BJ (cell line): ENCODE measurements at places on chromosomes 2 and 18.

DNA sequence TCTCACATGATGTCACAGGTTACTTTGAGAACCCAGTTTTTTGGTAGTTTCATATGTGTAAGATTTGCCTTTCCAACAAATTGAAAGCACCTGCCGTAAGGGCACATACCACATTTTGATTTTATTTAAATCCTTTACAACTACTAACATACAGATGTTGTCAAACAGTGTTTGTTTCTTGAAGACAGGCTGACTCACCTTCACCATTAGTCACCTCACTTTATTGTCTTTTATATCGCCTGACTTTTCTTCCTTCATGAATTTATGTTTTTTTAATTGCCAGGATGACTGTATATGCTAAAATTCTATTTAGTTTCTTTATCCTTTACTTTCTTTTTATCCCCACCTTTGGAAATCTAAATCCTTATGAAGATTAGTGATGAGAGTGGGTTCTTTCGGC lies 886.7 kb downstream of the SUCLG1 start:
- no peak for DNase-seq

DNA sequence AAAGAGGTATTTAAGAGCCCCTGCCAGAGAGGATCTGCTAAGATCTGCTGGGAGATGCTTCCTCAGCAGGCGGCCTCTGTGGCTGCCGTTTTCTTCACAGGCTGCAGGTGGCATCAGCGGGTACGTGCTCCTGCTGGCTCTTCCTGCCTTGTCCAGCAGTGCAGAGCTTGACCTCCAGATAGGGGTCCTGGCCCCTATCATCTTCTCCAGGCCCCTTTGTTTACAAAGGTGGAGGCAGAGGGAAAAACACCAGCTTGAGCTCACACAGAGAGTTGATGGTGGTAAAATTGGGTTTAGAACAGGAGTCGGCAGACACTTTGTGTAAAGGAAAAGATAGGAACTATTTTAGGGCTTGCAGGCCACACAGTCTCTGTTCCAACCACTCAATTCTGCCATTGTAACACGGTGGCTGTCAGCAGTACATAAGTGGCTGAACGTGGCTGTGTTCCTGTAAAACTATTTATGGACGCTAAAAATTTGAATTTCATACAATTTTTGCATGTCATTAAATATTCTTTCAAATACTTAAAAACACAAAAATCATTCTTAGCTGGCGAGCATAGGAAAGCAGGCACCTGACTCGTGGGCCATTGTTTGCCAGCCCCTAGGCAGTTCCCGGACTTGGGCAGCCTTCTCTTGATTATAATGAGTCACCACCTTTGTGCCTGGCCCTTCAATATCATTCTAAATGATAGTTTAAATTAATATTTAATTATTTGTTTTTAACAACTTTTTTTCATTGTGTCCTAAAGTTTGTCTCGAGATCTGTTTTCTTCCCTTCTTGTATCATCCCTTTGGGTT lies 98.2 kb upstream of the B3GNT7 start:
- DNase-seq, result no peak

- no peak for DNase-seq
Observed at GRCh38 chr2:227853204-227853629, 18.2 kb upstream of the DAW1 start.

DNA sequence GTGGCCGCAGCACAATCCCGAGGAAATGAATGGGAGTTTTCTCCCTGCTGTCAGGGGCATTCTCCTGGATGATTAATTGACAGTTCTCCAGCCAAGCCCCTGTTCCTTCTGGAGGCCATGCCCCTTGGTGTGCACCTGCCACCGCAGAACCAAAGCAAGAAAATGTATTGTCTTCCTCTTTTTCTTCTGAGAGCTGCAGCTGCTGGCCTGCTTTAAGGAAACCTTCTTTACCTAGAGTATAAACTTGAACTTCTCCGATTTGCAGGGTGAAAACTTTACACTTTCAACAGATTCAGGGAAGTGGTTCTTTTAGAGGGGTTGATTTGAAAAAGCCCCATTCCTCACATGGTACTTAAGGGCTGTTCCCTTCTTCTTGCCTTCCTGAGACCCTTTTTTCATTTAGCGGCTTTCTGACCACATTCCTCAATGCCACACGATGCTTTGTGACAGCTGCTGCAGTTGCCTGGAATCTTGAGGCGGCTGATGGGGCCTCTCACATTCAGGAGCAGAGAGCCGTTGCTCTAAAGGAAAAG lies 402.8 kb downstream of the TXNL1 start:
- no peak for DNase-seq

GRCh38 chr18:9130806-9131205 lies 5.8 kb upstream of the ANKRD12 start:
- no peak for DNase-seq

DNA sequence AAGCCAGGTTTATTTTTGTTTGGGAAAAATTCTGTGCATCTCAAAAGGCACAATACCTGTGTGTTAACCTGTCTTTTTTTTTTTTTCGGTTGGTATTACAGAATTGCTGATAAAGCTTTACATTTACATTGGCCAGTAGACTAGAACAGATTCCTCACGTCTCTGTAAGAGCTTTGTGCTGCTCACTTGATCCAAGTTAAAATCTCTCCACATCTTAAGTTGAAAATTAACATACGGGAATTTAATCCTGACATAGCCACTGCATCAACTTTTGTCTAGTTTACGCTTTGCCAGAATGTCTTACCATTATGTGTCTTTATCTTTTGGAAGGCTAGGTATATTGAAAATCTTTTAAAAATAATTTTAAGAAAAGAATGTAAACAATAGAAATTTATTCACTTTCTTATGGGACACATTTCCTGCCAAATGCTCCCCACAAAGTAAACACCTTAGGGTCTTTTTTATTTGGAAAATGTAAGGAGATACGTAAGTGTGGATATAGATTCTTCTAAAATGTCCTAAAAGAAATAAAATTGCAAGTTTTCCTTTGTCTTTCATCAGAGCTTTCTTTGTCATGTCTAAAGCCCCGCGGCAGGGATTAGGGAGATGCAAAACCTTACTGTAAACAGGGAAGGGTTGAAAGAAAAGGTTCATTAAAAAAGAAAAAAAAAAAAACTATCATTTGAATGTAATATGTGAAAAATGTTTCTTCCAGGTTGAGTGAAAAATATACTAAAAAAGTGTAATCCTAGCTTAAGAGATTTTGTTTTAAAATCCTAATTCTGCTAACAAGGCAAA lies 912.8 kb downstream of the NRXN1 start:
- no peak for DNase-seq

- DNase-seq, result no peak
Observed at GRCh38 chr2:3641181-3641580, 16.8 kb upstream of the ALLC start.

- no peak for DNase-seq
Observed at GRCh38 chr18:13285874-13286273, 67.3 kb downstream of the LDLRAD4 start.

- DNase-seq, result no peak
Observed at GRCh38 chr2:39218391-39218790, 25.4 kb downstream of the CDKL4 start.

DNA sequence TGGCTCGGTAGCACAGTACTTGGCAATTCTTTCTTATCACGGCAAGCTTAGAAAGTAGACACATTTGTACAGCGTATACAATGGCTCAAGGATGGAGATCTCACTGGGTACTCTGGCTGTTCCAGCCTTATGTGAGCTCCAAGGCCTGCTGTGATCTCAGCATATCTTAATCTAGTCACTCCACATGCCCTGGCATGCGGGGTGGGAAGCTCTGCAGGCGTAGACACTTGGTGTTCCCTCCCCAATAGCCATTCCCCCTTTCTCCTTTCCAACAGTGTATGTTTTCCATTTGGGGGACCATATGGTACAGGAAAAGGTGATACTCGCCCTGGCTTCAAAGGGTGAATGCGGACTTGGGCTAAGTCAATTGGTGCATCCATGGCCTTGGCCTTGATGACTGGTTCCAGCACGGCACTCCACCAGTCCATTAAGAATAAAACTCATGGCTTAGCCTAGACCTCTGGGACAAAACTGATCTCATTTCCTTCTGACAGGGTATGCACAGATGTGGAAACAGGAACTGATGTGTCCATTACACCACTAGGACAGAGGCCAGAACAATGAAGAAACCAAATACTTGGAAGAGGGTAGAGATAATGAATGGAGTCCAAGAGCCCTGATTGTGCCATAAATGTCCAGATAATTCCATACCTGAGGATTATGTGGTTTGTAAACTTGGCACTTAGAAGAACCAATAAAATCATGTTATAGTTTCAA lies 28.4 kb downstream of the TGIF1 start:
- DNase-seq, result no peak

DNA sequence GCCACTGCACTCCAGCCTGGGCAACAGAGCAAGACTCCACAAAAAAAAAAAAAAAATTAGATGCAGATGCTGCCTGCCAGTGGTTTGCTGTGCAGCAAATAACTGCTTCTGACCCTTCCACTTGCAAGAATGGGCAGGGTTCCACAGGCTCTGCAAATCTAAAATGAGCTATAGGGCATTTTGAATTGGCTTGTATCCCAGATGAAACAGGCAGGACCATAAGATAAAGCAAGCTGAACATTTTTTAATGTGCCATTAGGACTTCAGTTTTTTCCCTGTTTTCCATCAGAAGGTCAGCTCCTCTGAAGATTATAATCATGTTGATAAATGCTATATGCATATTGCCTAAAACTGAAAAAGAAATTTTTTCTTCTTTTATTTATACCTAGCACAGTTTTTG lies 15.7 kb upstream of the FZD7 start:
- DNase-seq, result no peak

DNA sequence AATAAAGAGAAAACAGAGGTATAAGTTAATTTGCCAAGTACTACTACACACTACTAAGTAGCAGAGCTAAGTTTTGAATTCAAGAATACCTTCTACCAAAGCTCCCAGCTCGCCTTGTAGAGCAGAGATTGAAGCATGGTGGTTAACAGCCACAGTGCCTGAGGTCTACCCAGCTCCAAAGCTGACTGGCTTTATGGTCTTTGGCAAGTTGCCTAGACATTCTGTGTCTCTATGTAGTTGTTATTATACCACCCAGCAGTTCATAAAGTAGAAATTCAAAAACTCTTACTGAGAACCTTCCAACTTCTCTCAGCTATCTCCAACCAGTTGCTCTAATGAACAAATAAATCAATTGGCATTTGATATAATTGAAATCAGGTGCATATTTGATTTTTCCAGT lies 87.8 kb downstream of the PDE11A start:
- no peak for DNase-seq

DNA sequence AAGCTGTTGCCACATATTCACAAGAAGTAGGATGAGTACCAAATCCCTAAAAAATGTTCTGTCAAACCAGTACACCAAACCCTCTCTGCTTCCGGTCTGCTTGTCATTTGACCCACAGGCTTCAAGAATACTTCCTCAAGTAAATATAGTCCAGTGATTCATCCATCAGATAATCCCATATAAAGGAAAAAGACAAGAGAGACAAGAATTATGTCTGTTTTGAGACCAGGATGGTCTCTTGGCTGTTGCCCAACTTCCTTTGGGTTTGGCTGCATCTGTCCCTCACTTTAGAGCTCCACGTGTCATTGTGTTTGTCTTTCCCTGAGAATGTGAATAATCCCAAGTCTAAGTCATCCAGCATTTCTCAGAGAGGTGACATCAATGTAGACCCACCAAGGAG lies 91.5 kb upstream of the NRP2 start:
- DNase-seq, result peak; percentile 21

DNA sequence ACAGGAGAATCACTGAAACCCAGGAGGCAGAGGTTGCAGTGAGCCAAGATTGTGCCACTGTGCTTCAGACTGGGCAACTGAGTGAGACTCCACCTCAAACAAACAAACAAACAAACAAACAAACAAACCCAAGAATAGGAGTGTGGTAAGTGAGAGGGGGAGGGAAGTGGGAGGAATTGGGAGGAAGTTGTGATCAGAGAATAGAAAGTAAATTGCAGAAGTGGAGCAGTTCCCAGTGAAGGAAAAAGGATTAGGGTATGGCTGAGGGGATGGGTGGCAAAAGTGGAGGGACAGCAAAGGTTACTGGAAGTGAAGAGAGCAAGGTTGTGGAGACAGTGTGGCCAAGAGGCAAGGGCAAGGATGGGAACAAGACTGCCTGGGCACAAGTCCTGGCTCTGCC lies 41.1 kb upstream of the C1GALT1C1L start:
- DNase-seq, result no peak

- no peak for DNase-seq
Observed at GRCh38 chr2:47129191-47129706, 25.9 kb downstream of the STPG4 start.

- no peak for DNase-seq
Observed at GRCh38 chr2:30400151-30400954, 46.7 kb upstream of the LCLAT1 start.

- DNase-seq, result no peak
Observed at GRCh38 chr2:64454386-64455332, 697 bp downstream of the LGALSL start.

- no peak for DNase-seq
Observed at GRCh38 chr2:233820774-233821105, 33.6 kb downstream of the HJURP start.

GRCh38 chr2:181362561-181362960 lies 94.6 kb upstream of the ITGA4 start:
- no peak for DNase-seq

GRCh38 chr2:39266139-39266805 lies 22.5 kb upstream of the CDKL4 start:
- DNase-seq, result no peak

GRCh38 chr2:185145316-185146121 lies 547.2 kb downstream of the ZNF804A start:
- no peak for DNase-seq

- peak; percentile 90 for DNase-seq
Observed at GRCh38 chr2:220847589-220847988, 724.5 kb downstream of the EPHA4 start.

- DNase-seq, result no peak
Observed at GRCh38 chr2:84640411-84640810, 124.1 kb downstream of the DNAH6 start.

GRCh38 chr2:203035879-203036470 lies 21.3 kb downstream of the NBEAL1 start:
- no peak for DNase-seq

DNA sequence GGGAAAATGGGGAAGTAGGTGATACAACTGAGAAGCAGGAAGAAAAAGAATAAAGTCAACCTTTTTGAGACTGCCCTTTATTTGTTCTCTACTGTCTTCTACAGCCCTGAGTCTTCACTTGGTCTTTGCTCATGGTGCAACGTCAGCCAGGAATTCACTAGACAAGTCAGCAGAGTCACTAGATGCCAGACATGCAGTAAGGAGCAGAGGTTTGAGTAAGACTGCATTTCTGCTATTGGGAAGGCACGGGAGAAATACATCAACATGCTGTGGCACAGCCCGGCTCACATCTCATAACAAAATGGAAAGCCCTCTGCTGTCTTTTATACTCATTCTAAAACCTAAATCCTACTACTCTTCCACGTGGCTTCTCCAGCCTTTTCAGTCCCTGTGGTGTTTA lies 67.1 kb downstream of the PRELID3A start:
- no peak for DNase-seq
